Astrocyte of the hippocampus (primary cell): ENCODE measurements at places on chromosomes 11 and 22.

GRCh38 chr11:69636512-69637197 lies 4.3 kb upstream of the CCND1 start:
- DNase-seq = peak; percentile 96

GRCh38 chr11:115990004-115990447 lies 485.8 kb upstream of the CADM1 start:
- peak; percentile 24 for DNase-seq

- no peak for DNase-seq
These were observed 41.6 kb downstream of the PHF21A start for GRCh38 chr11:46079662-46080061.

DNA sequence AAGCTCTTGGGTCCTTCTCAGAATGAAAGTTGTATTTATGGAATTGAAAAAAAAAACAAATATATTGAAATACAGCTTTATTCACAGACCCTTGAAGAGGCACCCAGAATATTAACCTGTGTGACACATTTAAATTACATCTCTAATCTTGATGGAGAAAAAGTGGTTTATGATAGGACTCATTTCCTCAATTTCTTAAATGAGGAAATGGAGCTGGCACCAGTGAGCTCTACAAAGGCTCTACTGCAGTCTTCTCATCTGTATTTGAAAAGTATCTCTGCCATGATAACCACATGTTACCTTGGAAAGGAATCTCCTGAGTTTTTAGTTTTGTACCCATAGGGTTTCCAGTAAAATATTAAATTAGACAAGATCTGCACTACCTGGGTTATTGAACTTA lies 186.5 kb downstream of the HIPK3 start:
- DNase-seq = no peak

GRCh38 chr11:77267962-77268361 lies 33.5 kb downstream of the GDPD4 start:
- peak; percentile 28 for DNase-seq

GRCh38 chr11:44568658-44569473 lies 3.4 kb downstream of the CD82 start:
- peak; percentile 95 for DNase-seq

- no peak for DNase-seq
These were observed 3.1 kb downstream of the IL2RB start for GRCh38 chr22:37146507-37147180.

DNA sequence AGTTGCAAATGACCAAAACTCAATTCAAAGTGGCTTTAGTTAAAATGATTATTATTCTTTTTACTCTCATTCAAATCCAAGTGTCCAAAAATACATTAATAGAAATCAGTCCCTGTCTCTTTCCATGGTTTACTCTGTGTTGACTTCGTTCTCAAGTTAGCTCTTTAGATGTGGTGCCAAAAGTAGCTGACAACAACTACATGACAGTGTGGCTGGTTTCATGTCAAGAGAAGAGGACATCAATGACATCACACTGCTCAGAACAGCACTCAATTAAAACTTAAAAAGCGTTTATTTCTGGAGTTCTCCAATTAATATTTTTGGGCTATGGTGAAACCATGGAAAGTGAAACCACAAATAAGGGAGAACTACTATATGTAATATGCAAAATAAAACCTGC lies 1746.9 kb downstream of the LRRC4C start:
- DNase-seq = no peak

GRCh38 chr11:64400667-64401066 lies 41.7 kb downstream of the RPS6KA4 start:
- DNase-seq = no peak

- DNase-seq = peak; percentile 87
These were observed 3.5 kb downstream of the OSM start for GRCh38 chr22:30262917-30263741.

- DNase-seq = no peak
These were observed 29.8 kb downstream of the ARHGAP42 start for GRCh38 chr11:100716838-100717237.

DNA sequence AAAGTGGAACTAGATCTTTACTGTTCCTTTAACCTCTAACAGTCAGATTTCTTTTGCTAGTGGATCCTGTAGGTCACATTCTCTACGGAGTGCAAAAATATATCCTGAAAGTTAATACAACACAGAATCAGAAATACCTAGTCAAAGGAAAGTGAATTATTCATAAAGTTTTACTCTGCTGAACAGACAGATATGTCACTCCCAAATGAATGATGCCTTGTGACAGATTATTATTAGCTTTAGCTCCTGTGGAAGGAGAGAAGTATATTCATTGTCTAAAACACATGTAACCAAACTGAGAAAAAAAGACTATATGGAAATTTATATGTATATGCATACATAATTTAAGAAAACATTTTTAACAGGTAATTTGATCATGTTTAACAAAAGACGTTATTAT lies 1497.2 kb upstream of the RAG2 start:
- DNase-seq = no peak

- peak; percentile 15 for DNase-seq
These were observed 95.2 kb upstream of the TP53I11 start for GRCh38 chr11:45045683-45046471.

GRCh38 chr22:34812631-34813030 lies 253.3 kb upstream of the ISX start:
- peak; percentile 37 for DNase-seq

DNA sequence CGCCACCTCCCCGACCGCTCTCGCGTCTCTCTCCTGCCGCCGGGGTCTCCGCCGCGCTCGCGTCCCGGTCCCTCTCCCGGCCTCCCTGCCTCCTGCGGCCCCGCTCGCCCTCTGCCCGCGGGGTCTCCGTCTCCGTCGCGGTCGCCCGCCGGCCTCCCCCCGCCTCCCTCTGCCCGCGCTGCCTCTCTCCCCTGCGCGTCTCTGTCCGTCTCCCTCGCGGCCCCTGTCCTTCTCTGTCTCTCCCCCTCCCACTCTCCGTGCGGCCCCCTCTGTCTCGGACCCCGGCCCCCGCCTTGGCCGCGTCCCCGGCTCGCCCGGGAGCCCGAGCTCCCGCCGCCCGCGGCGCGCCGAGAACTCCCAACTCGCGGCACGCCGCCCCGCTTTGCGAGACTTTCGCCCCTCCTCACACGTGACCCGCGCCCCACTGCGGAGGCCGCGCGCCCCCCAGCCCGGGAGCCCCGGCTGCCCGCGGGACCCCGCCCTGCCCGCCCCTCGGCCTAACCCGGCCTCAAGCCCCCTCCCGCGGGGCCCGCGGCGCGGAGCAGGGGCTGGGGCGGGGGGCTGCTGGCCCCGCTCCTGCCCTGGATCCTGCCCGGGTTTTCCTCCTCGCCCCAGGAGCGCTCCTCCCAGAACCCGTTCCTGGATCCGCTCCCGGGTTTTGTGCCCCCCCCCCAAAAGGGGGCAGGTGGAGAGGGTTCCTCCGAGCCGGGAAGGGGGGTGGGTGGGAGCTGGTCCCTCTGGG lies 702 bp upstream of the KCNJ4 start:
- peak; percentile 67 for DNase-seq

GRCh38 chr22:42920101-42920820 lies 63.2 kb upstream of the ARFGAP3 start:
- peak; percentile 65 for DNase-seq

DNA sequence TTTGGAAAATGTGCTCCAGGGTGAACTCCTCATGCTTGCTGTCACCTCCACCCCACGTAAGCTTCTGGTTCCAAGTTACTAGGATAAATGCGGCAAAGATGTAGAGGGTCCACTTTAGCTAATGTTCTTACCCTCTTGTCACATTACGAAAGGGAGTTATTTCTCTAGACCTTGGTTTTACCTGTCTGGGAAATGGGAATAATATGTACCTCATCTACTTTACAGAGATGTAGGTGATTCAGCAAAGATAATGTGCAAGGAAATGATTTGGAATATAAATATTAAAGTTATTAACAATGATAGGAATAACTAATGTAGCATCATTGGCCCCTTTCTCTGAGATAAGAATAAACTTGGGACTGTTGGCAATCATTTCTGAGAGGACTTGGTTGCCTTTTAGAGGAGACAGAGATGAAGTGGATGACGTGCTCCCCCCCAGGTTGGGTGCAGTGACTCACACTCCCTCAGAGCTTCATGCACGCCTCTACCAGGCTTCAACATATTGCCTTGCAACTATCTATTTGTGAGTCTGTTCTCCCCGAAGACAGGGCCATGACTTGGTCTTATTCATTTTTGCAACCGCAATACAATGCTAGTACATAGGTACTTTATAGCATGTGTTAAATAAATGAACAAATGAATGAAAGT lies 97.1 kb downstream of the ME3 start:
- peak; percentile 73 for DNase-seq

DNA sequence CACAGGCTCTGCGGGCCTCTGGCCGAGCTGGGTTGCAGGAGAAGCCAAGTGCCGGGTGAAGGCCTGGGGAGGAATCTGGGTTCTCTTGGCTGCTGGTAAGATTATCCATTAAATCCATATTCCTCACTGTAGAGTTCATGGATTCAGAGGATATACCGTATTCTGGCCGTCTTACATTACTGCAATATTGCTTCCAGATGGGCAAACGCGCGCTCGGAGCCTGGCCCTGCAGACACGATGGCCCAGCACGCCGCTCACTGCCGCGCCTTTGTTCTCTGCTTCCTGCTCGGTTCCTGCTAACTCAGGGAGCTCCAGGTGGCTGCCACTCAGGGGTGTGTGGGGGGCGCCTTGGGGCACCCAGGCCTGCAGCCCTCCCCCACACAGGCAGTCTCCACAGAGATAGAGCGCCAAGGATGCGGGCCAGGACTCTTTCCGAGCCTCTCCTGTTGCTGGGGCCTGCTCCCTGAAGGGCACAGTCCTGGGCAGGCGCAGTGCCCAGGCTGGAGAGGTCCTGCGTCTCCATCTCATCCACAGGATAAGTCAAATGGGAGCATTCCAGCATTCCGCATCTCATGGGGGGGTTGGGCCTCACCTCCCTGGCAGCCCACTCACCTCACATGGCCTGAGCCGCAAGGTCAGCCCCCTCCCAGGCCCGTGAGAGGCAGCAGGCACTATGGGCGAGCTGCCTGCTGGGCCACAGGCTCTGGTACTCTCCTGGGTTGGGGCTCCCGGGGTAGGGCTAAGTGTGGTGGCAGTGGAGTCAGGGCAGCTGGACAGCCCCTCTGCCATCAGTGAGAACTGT lies 14.1 kb upstream of the KCNQ1OT1 start:
- no peak for DNase-seq

GRCh38 chr11:125902277-125902926 lies 604 bp downstream of the PUS3 start:
- DNase-seq = no peak

DNA sequence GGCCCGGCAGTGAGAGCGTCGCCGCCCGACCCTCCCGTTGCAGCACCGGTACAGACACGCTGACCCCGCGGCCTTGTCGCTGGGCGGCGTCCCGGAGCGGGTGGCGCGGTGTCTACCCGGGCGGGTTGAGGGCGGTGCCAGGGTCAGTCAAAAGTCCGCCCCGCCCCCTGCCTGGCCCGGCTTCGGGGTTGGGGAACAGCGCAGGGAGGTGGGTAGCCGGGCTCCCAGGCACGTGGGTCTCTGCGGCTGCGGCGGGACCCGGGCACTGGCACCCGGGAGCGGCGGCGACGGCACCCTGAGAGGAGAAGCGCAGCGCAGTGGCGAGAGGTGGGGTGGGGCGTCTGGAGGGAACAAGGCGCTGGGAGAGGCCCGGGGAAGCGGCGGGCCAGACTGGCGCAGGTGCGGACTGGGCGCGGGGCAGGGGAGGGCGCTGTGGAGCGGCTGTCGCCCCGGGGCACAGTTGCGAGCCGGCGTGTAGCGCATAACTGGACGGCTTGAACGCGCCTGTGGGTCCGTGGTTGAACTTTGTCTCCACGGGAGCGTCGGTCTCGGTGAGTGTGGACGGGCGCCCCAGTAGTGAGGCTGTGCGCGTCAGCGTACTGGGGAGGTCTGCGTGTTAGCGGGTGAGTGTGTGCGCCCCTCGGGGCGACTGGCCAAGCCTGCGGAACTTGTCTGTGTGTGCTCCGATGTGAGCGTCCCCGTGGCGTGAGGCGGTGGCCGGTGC lies at the start of gene P2RY2:
Gene P2RY2, plus strand, starts transcription at position 176 of the 724 bp plus-strand sequence. CDS start 15,879 bp downstream, outside the sequence.
- DNase-seq = peak; percentile 71

- no peak for DNase-seq
These were observed 13.5 kb downstream of the MOB2 start for GRCh38 chr11:1473011-1473628.

- no peak for DNase-seq
These were observed 52.4 kb upstream of the IGLL5 start for GRCh38 chr22:22835242-22835641.
